ENCODE measurements at places on chromosomes 4 and X. TPM values are rescaled to one million over a fixed set of nuclear protein-coding genes. Genes with fewer than 3 reads are reported as not detected.

HPGDS gene
- total RNA-seq = not detected

ADH1A gene
- total RNA-seq = not detected

DCAF12L1 gene
- total RNA-seq = not detected

TRPC5OS gene
- total RNA-seq = not detected

AKAP4 gene
- not detected for total RNA-seq

LNX1 gene
- total RNA-seq = 3.6 TPM

PCDH10 gene
- under 0.01 TPM for total RNA-seq

RHOH gene
- not detected for total RNA-seq

SRPX2 gene
- total RNA-seq = 30.5 TPM

DCAF8L2 gene
- not detected for total RNA-seq

SATL1 gene
- not detected for total RNA-seq

IQCM gene
- total RNA-seq = not detected

MTNR1A gene
- total RNA-seq = 0.21 TPM

WNK3 gene
- 0.92 TPM for total RNA-seq

GC gene
- not detected for total RNA-seq

PPA2 gene
- total RNA-seq = 148 TPM

RASL11B gene
- total RNA-seq = 1.5 TPM

MSL3 gene
- 18.3 TPM for total RNA-seq

FGF13 gene
- total RNA-seq = not detected

HADH gene
- 27.6 TPM for total RNA-seq

AMOT gene
- 0.07 TPM for total RNA-seq

SYNPO2 gene
- 0.09 TPM for total RNA-seq

FHL1 gene
- 21.8 TPM for total RNA-seq

GSPT2 gene
- 2.0 TPM for total RNA-seq

COPS4 gene
- 39.8 TPM for total RNA-seq

RAB39B gene
- not detected for total RNA-seq

BBS12 gene
- 0.56 TPM for total RNA-seq

AKAP17A gene
- total RNA-seq = 22.2 TPM

MSX1 gene
- 0.14 TPM for total RNA-seq

FBXW7 gene
- total RNA-seq = 29.3 TPM

RNF150 gene
- 0.63 TPM for total RNA-seq

SPANXN3 gene
- not detected for total RNA-seq

LRBA gene
- 55.5 TPM for total RNA-seq

CFI gene
- 0.21 TPM for total RNA-seq

IDH3G gene
- 70.2 TPM for total RNA-seq

HSFX4 gene
- not detected for total RNA-seq

RHOXF1 gene
- not detected for total RNA-seq
